ENCODE measurements at places on chromosomes 11 and 22. TPM values are rescaled to one million over a fixed set of nuclear protein-coding genes. Genes with fewer than 3 reads are reported as not detected.

PRR33 gene
- polyA plus RNA-seq = 0.13 TPM

KRTAP5-9 gene
- 0.13 TPM for polyA plus RNA-seq

TRIM49 gene
- polyA plus RNA-seq = not detected

DBX1 gene
- not detected for polyA plus RNA-seq

CD3D gene
- polyA plus RNA-seq = 9.9 TPM

OR4A16 gene
- not detected for polyA plus RNA-seq

HSPB2 gene
- polyA plus RNA-seq = 5.4 TPM

BBOX1 gene
- 0.08 TPM for polyA plus RNA-seq

KDM4E gene
- not detected for polyA plus RNA-seq

Data from lung (tissue), 17 donors.